ENCODE measurements at places on chromosomes 1 and 21.

- DNase-seq, result no peak
These were observed 190.6 kb downstream of the FMN2 start for GRCh38 chr1:240282061-240282830.

DNA sequence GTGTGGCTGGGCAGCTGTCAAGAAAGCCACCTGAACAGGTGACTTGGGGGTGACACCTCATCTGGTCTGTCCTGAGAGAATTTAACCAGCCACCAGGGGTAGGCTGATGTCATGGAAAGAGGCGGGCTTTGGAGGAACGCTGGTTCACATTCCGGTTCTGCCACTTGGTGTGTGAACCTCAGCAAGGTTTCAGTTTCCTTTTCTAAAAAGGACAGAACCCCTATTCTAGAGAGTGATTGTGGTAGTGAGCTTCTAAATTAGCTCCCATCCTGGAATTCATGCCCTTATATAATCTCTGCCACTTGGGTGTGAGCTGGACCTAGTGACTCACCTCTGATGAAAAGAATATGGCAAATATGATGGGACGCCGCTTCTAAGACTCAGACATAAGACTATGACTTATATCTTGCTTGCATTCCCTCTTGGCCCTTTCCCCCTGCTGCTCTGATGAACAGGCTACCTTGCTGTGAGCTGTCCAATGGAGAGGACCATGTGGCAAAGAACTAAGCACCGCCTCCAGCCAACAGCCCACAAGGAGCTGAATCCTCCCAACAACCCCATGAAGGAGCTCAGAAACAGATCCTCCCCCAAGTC is 332.1 kb downstream of the RRAGC start:
- DNase-seq, result peak; percentile 75

DNA sequence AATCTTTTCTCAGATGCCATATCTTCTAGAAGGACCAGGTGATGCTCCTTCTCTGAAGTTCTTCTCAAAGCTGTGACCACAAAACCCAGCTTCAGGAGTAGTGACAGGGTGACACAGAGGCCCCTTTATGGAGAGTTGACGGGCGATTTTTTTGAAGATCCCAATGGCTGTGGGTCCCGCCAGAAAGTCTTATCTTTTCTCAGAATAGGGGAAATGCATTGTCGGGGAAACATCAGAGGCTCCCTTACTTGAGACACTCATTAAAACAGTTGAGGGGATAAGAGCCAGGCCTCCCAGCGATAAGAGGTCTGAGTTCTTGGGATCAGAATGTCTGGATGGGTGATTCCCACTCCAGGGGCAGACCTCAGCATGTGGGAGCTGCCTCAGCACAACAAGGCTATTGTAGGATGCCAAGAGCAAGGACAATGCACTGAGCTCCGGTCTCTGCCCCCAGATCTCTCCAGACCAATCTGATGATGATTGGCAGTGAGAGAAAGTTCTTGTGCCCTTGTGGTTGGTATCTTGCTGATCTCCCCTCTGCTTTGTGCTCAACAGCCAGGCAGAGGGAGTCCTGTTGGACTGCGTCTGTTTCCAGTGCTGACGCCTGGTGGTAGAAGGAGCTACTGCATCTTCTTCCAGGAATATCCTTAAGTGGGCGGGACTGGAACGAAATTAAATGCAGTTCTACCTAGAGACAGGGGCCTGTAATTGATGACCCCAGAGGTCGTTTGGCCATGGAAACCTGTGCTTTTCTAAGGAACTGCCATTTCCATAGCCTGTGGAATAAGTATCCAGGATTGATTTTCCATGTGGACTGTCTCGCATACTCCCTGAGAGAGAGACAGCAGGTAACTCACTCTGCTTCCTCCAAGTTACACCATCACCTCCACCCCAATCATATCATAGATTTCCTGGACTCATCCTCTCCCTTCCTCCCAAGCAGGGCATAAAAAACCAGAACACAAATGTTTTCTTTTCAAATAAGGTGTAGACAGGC is 6.8 kb upstream of the ACKR1 start:
- peak; percentile 76 for DNase-seq

DNA sequence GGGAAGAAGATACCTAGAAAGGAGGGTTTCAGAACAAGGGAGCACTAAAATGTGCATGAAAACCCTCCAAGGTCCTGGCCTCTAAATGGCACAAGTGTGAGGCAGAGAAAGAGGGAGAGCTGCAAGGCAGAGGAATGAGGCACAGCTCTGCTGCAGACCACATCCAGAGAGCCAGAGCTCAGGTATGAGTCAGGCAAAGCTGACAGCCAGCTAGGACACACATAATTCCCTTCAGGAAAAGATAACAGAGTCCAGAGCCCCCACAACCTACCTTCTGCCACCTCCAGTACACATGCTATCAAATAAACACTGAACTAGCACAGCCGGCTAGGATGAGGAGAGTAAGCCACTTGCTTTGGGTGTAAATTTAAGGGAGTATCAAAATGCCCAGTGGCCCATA is 62.2 kb downstream of the HSF2BP start:
- no peak for DNase-seq

- DNase-seq, result peak; percentile 13
These were observed 377.1 kb downstream of the NPHP4 start for GRCh38 chr1:5615076-5615475.

DNA sequence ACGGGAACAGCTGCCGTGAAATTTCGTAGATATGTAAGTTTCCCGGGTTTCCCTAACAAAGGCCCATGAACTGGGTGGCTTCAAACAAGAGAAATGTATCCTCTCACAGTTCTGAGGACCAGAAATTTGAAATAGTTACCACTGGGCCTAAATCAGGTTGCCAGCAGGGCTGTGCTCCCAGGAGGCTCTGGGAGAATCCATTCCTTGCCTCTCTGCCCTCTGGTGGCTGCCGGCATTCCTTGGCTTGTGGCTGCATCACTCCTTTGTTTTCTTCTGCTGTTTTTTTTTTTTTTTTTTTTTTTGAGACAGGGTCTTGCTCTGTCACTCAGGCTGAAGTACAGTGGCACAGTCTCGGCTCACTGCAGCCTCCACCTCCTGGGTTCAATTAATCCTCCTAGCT is 23.7 kb downstream of the UMODL1 start:
- DNase-seq, result no peak

DNA sequence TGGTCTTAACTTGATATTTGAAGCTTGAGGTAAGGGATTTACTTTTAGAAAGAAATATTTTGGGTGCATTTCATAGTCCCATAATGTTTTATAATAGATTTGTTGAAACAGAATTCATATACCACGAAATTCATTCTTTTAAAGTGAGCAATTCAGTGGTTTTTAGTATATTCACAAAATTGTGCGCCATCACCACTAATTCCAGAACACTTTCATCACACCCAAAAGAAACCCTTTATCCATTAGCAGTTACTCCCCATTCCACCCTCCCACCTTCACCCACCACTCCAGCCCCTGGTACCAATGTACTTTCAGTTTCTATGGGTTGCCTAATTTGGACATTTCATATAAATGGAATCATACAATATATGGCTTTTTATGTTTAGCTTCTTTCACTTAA is 38.9 kb upstream of the DMRTB1 start:
- no peak for DNase-seq

DNA sequence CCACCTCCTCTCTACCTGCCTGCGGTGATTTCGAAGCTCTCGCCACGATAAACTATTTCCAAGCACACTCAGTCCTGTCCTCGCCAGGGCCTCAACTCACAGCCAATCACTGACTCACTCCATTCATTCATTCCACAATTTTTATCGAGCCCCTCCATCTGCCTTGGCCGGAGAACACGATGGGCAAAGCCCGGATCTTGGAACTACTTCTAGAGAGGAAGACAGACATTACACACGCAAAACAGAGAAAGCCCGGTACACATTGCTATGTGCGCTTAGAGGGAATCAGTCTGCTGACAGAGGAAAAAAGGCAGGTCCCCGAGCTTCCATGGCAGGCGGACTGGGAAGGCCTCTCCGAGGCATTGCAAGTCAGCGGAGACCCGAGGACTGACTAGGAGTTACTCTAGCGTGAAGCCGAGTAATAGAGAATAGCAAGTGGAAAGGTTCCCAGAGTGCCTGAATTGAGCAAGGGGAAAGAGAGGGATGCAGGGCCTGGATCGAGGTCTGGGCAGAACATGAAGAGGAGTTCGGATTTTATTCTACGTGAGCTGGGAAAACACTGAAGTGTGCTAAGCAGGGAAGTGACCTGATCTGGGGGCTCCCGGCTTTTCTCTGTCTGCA is 54.2 kb upstream of the DNAJC6 start:
- DNase-seq, result no peak

- DNase-seq, result no peak
These were observed 5.1 kb upstream of the GJA4 start for GRCh38 chr1:34787461-34788420.

DNA sequence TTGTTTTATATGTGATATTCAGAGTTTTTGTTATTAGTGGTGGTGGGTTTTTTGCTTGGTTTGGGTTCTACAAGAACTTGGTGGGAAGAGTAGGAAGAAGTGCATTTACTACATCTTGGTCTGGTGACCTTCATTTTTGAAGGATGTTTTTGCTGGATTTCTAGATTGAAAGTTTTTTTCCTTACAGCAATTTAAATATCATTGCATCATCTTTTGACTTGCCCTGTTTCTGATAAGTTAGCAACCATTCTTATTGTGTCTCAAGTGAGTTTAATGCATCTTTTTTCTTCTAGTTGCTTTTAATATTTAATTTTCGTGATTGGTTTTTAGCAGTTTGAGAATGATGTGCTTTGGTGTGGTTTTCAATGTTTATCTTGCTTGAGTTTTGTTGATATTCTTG is 447.7 kb downstream of the DISC1 start:
- DNase-seq, result no peak

DNA sequence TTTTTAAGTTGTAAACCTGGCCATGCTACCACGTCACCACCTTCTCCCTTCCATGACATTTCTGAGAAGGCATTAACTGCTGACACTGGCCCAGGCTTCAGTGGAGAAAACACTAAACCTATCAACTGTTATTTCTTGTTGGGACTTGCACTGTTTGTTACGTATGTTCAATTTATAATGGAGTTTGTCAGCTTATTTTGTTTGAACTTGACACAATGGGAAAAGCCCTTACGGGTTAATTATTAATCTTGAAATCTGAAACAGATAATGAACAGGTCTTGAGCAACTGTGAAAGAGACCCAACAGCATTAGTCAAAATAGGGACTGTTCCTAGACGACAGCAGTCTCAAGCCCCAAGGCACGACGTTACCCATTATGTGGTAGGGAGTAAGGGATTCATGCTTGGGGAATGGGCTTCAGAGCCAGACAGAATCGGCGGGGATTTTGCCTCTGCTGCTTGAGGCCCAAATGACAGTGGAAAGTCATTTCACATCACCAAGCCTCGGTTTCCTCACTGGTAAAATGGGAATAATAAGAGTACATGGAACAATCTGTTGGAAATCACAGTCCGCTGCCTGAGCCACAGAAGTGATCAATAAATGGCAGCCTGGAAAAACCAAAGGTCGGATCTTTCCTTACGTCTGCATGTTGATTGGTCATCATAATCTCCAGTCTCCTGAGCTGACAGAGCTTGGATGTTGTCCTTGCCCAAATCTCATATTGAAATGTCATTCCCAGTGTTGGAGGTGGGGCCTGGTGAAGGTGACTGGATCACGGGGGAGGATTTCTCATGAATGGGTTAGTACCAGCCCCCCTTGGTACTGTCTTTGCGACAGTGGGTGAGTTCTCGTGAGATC is 44.5 kb downstream of the TIAM1 start:
- DNase-seq, result no peak

DNA sequence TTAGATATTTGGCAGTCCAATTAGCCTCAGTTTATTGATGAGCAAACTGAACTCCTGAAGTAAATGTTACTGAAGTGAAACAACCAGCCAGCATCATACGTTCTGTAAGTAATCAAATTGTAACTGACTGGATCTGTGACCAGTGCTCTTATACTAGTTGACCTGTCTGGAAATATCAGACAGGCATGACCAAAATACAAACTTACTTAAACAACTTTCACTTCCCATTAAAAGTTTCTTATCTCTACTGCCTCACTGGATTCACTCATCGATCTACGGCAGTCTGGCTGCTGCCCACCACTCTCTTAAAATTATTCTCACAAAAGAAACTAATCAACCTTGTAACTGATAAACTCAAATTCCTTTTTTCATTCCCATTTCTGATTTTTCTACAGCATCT is 56.4 kb downstream of the WDR3 start:
- DNase-seq, result no peak

- no peak for DNase-seq
These were observed 47.6 kb upstream of the RGS1 start for GRCh38 chr1:192527950-192528349.

DNA sequence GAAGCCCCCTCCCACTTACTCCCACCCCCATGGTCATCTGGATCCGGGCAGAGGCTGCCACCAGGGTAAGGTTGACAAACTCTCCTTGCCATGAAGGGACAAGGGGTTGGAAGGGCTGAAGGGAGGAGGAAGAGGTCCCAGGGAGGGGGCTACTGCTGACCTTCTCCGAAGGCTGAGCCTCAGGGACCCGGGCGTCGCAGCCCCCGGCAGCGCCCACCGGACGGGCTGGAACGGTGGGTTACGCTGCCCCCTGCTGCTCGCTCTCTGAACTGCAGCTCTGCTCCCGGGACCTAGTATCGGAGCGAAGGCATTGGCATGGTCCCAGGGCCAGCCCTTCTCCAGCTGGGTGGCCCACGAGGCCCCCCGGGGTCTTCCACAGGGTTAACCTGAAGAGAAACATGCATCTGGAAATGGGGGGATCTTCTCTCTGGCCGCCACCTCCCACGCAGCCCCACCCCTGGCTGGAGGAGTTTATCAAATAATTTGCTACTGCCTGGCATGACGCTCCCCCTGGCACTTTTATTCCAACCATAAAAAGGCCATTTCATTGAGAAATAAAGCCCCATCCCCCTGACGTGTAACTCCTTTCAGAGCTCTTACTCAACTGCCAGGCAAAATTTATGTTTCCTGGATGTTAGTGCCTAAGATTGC is 70.4 kb upstream of the TARDBP start:
- peak; percentile 90 for DNase-seq

- no peak for DNase-seq
These were observed 89.6 kb downstream of the UBIAD1 start for GRCh38 chr1:11362547-11363021.

- DNase-seq, result no peak
These were observed 97.8 kb downstream of the MRPL37 start for GRCh38 chr1:54297596-54298283.

- no peak for DNase-seq
These were observed 21.0 kb upstream of the LAMC1 start for GRCh38 chr1:183002267-183002666.

DNA sequence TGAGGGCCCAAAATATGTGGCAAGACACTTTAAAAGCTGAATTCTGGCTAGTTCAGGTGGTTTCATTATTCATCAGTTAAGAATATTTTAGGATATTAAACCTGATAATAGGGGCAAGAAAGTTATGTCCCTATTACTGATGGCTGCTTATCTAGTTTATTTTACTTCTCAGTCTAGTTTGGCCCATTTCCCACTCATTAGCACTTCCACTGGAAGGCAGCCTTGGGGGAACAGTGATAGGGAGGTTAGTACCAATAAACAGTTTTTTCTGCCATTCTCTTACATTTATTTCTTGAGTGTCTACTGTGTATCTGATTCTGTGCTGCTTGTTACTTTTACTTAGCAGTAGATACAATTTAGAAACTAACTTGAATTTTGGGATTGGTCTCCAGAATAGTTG is 9.0 kb downstream of the PPP1R12B start:
- DNase-seq, result no peak

All from activated CD8-positive, alpha-beta memory T cell treated with anti-CD3 and anti-CD28 coated beads for 24 hours (primary cell).